GM23248 (cell line): ENCODE measurements at places on chromosomes 16 and 17. TPM values are rescaled to one million over a fixed set of nuclear protein-coding genes. Genes with fewer than 3 reads are reported as not detected.

The RGS11 gene
- total RNA-seq, result 2.4 and 7.0 TPM in 2 replicates

The COPZ2 gene
- 148 and 179 TPM in 2 replicates for total RNA-seq

GRCh38 chr16:8730335-8730915 is 56.0 kb downstream of the ABAT start:
- DNase-seq, result no peak
- H3K4me1 ChIP-seq, result no peaks in the 10 kb centered on the region
- H3K27me3 ChIP-seq, result no peaks in the 10 kb centered on the region
- H3K36me3 ChIP-seq, result no peaks in the 10 kb centered on the region

DNA sequence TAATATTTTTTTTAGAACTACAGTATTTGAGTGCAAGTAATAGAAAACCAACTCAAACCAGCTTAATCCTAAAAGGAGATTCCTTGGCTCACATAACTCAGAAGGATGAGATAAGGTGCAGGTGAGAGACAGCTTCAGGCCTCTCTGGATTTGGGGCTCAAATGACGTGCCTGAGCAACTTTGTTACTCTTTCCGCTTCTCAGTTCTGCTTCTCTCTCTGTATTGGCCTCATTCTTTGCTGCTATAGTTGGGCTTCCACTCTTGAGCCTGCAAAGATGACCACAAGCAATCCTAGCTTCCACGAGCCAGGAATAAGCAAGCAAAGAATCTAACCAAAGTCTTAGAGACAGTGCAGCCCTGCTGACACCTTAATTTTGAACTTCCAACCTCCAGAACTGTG is 45.0 kb upstream of the NLK start:
- no peaks in the 10 kb centered on the region for H3K36me3 ChIP-seq
- no peak overlapping the region for H3K4me3 ChIP-seq
- no peak overlapping the region for H3K27ac ChIP-seq
- H3K4me1 ChIP-seq, result no peaks in the 10 kb centered on the region
- H3K27me3 ChIP-seq, result no peaks in the 10 kb centered on the region
- DNase-seq, result no peak

DNA sequence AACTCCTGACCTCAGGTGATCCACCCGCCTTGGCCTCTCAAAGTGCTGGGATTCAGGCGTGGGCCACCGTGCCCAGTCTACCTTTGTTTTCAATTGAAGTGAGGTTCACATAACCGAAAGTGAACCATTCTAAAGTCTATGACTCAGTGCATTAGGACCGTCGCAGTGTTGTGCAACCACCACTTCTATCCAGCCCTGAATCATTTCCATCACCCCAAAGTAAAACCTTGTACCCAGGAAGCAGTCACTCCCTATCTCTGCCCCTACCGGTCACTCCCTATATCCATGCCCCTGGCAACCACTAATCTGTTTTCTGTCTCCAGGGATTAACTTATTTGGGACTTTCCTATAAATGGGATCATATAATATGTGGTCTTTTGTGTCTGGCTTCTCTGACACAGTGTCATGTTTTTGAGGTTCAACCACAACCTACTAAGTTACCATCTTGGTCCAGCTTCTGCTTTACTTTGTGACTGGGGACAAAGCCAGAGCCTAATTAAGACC is 28.3 kb upstream of the CDC42EP4 start:
- DNase-seq, result peak; percentile 97
- H3K4me3 ChIP-seq, result peak overlapping the region; percentile 48
- H3K27me3 ChIP-seq, result no peaks in the 10 kb centered on the region
- peaks cover 44% of the 10 kb centered on the region for H3K4me1 ChIP-seq

DNA sequence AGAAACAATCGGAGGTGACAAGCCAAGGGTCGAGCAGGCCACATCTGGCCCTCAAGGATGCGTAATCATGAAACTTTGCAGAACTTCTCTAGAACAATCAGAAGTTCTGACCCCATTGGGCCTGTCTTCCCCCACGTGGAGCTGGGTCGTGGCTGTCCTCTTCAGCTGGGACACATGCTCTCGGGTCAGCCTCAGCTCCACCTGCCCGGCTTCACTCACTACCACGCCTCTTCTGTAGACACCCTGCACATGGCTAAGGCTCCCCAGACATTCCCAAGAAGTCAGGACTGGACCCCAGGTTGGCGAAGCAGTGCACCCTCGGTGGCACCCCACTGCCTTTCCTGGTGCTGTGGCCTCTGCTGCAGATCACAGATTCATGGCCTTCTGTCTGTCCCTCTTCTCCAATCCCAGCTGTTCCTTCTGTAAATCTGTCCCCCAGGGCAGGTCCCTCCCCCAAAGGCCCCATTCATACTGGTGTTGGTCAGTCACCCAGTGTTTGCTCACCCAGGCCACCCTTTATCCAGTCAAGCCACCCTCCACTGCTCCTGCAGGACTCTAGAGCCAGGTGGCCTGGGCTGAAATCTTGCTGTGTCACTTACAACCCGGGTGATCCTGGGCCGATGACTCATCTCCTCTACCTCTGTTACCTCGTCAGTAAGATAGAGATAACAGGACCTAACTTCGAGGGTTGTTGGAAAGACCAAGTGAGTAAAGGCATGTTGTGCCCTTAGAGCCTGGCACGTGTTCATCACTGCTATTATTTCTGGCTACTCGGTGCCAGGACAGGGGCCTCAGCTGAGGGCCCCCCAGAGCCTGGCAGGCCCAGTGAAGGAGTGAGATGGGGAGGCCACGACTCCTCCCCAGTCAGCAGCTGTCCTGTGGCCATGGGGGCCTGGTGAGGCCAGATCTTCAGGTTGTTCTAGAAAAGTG is 1.4 kb upstream of the SLC5A11 start:
- no peaks in the 10 kb centered on the region for H3K27me3 ChIP-seq
- H3K27ac ChIP-seq, result no peak overlapping the region
- peaks cover 10% of the 10 kb centered on the region for H3K4me1 ChIP-seq

- H3K4me1 ChIP-seq, result no peaks in the 10 kb centered on the region
- H3K27ac ChIP-seq, result no peak overlapping the region
- H3K4me3 ChIP-seq, result no peak overlapping the region
- no peaks in the 10 kb centered on the region; the same call in 1 of the 2 replicates for H3K36me3 ChIP-seq
- H3K27me3 ChIP-seq, result no peaks in the 10 kb centered on the region
Measured at GRCh38 chr17:80008383-80008840, 27.3 kb downstream of the TBC1D16 start.

DNA sequence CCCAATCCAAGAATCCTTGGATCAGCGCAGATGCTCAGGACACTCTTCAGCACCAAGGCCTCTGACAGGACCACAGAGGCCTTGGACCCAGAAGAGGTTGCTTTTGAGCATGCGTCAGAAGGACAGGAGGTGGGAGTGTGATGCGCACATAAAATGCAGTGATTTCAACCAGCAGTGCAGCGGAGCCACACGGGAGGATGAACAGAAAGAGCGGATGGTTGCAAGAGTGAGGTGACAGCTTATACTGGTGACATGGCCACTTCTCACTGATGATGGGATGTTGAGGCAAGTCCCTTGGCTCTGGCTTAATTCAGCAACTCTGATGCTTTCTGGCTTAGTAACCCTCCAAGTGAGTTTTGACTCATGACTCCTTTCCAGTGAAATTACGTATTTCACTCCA is 25.2 kb upstream of the ERN1 start:
- H3K4me1 ChIP-seq, result peaks cover 6% of the 10 kb centered on the region
- H3K27ac ChIP-seq, result no peak overlapping the region
- no peak for DNase-seq
